ENCODE measurements at places on chromosomes 4 and X.

DNA sequence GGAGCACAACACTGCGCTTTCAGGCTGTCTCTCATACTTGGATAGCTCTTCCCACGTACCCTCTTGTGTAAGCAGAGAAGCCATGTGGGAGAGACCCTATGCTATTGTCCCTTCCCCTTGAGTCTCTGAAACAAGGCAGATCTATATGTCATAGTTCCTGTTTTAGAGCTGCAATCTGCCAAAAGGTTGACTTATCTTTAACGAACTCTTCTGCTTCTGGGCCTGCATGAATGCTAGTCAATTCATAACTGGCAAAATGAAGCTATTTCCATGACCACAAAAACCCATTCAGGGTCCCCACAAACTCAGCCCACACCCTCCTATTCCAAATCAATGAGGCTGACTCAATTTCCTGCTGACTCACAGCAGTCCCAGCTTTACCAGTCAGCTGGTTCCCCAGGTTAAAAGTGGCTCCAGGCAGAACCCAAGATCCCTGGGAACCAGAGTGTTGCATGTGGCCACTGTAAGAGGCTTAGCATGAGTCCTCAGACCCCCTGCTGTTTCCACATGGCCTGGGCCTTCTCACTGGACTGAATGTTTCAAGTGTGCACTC lies 25.3 kb upstream of the SOD3 start:
- peak; percentile 98 for DNase-seq

- no peak for DNase-seq
Measured at GRCh38 chr4:140195806-140196205, 41.8 kb upstream of the MAML3 start.

- peak; percentile 75 for DNase-seq
Measured at GRCh38 chrX:22220941-22221340, 51.8 kb upstream of the CBLL2 start.

DNA sequence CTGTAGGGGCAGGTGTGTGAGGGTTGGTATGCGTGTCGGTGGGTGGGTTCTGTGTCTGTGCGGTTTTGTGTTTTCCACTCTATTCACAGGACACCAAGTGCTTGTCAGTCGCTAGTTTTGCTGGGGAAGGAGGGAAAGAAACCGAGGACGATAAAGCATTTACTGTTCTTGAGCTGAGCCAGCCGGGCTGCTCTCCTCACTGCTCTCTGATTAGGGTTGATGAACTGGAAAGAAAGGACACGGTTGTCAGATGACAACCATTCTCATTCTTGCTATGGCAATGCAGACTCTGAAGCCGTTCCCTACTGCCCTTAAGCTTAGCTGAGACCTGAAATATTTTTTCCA lies 832 bp downstream of the EGFL6 start:
- DNase-seq = no peak

DNA sequence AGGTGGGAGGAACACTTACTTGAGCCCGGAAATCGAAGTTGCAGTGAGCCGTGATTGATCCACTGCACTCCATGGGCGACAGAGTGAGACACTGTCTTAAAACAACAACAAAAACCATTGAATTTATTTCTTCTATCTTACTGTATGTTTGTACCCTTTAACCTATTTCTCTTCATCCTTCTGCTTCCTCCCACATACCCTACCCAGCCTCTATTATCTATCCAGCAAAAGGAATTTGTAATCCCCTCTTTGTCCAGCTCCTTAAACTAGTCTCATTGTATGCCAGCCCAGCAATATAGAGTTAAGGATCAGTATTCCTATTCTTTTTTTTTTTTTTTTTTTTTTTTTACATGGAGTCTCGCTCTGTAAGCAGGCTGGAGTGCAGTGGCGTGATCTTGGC lies 1.9 kb upstream of the NKAP start:
- no peak for DNase-seq

Data from astrocyte of the spinal cord (primary cell).